ENCODE measurements at places on chromosomes 7 and 10.

- DNase-seq: no peak
Measured at GRCh38 chr7:71220210-71220695, 88.3 kb downstream of the GALNT17 start.

DNA sequence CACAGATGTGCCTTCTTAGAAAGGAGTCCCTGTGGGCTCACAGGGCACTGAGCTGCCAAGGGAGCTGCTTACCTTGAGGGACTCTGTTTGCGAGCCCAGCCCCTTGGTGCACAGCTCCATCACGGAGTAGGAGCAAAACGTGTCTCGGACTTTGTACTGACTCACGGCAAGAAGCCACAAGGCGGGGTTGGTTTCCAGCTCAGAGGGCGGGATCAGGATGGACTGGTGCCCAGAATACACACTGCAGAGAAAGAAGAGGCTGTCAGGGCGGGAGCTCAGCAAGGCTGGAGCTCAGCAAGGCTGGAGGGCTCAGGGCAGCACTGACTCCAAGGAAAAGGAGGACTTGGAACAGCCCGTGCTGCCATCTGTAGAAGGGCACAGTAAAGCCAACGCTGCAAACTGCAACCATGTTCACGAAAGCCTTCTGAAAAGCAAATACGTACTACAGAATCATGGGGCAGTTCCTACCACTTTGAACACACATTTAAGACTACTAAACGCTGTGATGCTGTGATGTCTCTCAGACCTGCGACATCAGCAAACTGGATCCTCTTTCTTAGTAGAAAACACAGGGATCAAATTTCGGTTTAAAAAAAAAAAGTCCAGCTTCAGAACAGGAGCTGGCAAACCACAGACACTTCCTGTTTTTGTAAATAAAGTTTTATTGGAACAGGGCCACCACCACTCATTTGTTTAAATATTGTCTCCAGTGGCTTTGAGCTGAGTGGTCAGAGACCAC, 194.3 kb downstream of the ZMYND11 start:
- peak; percentile 92 for DNase-seq

- no peak for DNase-seq
Measured at GRCh38 chr10:98128802-98129201, 5.7 kb upstream of the R3HCC1L start.

DNA sequence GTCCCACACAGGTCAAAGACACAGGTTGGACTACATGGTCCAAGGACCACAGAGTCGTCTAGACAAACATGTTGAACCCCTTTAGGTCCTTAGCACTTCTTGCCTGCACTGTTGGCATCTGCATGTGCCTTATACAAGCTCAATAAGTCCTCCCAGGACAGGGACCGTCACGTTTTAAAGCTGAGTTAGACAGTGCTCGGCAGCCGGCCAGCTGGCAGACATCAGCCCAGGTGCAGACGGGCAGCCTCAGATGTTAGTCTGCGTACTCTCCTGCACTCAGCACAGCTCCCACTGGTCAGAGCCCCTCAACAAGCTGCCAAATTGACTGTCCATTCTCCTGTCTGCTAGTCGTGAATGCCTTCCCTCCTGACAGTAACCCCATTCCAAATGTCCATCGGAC, 34.9 kb downstream of the PARP12 start:
- DNase-seq: no peak

GRCh38 chr10:118746246-118746645, 8.5 kb downstream of the CACUL1 start:
- DNase-seq: no peak

GRCh38 chr7:157291404-157292080, 45.3 kb upstream of the DNAJB6 start:
- no peak for DNase-seq

DNA sequence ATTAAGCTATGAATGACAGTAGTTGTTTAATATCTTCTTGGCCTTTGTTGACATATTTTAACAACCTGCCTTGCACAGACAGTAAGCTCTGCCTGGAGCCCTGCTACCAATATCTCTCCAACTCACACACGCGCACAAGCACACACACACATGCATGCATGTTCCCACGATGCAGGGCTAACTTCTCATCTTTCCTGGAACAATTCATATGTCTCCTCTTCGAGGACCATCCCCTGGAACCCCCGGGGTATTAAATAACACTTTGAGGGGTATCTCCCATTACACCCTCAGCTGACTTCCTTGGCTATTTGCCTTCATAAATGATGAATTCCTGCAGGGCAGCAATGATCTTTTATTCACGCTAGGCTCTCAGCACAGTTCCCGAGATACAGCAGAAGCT, 258.0 kb downstream of the TRIL start:
- no peak for DNase-seq

DNA sequence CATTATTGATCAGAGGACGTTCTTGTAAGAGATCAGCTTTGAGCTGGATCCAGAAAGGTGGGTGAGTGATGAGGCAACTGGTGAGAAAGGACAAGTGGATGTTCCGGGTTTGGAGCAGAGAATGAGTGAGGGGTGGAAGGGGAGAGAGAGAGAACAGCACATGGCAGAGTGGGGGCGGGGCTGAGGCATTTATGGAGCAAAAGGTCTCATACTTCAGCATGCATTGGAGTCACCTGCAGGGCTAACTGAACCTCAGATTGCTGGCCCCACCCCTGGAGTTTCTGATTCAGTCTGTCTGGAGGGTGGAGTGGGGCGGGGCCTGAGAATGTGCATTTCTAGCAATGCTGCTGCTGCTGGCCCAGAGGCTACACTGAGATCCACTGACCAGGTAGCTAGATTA, 71.2 kb downstream of the GOLGA7B start:
- no peak for DNase-seq

DNA sequence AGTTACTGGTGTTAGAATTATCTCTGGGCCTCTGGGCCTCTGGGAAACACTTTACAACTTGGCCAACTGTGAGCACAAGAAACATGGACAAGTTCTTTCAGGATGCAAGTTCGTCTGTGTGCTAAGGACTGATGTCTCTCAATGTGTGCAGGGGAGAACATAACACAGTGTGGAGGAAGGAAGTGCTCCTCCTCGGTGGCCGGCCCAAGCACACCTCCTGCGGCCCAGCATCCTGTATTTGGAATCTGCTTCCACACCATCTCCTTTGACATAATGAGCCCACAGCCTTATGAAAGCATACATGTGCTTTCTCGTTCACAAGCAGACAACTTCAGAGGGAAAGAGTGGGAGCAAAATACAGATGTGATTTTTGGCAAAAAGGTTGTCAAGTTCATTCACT, 59.0 kb downstream of the MTPN start:
- no peak for DNase-seq

DNA sequence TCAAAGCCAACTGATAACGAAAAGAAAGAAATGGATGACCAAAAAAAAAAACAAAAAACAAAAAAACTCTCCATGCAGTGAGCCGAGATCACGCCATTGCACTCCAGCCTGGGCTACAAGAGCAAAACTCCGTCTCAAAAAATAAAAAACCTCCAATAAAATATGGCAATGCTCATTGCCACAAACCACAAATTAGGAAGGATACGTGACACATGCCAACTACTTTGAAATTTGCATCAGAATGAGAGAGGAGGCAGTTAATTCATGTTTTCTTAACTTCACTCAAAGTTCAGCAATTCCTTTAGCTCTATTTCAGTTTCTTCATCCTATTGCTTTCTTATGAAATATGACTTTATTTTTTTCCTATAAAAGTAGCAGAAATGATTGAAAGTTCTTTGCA, 398.1 kb upstream of the C7orf33 start:
- no peak for DNase-seq

- DNase-seq: no peak
Measured at GRCh38 chr7:149621776-149622175, 124.2 kb upstream of the ZNF746 start.

DNA sequence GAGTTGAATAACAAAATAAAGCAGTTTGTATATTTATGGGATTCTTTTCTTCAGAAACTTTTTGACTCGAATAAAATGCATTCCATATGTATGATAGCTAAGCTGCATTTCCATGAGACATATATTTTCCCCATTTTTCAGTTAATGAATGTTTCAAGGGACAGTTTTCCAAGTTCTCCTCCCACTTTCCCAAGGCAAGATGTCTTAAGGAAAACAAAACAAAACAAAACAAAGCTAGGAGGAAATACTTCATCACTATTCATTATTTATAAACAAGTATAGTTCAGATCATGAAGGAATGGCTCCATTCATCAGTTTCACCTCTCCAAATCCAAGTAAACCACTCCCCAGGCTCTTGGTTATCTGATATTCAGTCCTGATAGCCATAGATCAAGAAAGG, 261.0 kb downstream of the WDR11 start:
- DNase-seq: no peak

- no peak for DNase-seq
Measured at GRCh38 chr7:72101444-72101843, 310.7 kb downstream of the CALN1 start.

DNA sequence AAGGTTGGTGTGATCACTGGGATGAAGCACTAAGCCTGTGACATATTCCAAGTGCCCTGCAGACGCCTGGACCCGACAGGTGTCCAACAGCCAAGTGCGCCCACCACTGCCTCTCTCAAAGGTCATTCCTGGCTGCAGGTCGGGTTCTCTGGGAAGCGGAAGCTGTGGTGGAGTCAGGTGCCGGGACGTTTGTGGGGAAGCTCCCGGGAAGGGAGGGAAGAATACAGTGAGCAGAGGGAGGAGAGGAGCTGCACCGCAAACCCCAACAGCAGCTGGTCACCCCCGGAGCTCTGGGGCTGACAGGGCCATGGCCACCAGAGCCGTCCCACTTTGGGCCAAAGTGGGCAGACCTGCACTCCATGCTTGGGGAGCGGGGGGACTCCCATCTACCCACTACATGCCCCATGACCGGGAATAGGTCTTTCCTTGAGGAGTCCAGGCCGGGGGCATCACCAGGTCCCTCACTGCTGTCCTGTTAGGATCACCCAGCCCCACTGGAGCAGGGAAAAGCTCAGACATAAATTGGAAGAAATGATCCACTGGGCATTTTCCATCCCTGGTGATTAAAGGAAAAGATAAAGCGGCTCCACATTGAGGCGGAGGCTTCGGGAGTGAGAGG, 84.5 kb upstream of the PPP2R2D start:
- no peak for DNase-seq

DNA sequence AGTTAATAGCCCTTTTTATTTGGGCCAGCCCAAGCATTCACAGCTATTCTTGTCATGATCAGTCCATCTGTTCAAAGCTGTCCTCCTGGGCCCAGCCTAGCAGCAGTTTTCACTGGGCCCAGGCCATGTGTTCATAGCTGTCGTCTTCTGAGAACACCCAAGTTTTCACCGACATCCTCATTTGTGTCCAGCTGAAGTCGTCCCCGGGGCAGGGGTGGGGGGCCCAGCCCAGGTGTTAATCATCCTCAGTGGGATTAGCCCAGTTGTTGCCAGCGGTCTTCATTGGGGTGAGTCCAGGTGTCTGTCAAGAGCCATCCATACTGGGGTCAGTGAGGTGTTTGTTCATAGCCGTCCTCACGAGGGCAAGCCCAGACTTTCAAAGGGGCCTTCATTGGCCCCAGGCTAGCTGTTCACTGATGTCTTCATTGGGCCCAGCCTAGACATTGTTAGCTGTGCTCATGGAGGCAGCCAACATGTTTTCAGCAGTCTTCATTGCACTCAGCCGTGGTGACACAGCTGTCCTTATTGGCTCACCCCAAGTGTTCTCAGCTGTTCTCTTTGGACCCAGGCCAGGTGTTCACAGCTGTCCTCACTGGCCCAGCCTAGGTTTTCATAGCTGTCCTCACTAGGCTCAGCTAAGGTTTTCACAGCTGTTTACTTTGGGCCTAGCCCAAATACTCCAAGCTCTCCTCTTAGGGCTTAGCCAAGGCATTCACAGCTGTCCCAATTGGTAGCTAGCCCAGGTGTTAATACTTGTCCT, 10.0 kb downstream of the FRG2B start:
- DNase-seq: no peak

- peak; percentile 74 for DNase-seq
Measured at GRCh38 chr7:144725070-144725469, 110.8 kb downstream of the TPK1 start.

DNA sequence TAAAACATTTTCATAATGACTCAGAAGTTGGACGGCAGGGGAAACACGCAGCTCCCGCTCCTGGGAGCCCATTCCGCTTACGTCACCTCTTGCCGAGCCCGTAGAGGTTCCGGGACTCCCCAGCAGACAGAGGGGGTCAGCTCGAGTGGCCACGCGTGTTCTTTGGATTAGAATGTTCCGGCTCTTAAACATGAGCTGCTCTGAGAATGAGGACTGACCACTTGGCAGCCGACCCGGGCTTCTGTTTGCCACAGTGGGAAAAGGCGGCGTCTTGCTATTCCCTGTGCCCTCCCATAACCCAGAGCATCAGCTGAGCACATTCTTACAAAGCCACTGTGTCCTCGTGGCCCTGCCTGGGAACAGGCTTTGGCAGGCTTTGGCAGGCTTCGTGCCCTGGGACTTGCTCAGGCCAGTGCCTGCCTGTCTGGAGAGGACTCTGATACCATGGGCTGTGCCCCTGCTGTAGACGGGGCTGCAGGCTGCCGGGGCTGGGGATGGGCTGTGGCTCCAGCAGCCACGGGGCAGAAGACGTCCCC, 40.1 kb downstream of the PFKP start:
- peak; percentile 99 for DNase-seq

GRCh38 chr7:120741371-120742042, 116.4 kb downstream of the TSPAN12 start:
- no peak for DNase-seq

GRCh38 chr7:34163956-34164355, 258.6 kb downstream of the BMPER start:
- DNase-seq: no peak

- DNase-seq: peak; percentile 70
Measured at GRCh38 chr10:89389254-89389653, 3.2 kb upstream of the IFIT1 start.

GRCh38 chr7:2023877-2024566, 208.7 kb downstream of the MAD1L1 start:
- DNase-seq: no peak

GRCh38 chr10:17109475-17110207, 20.0 kb downstream of the CUBN start:
- peak; percentile 64 for DNase-seq

DNA sequence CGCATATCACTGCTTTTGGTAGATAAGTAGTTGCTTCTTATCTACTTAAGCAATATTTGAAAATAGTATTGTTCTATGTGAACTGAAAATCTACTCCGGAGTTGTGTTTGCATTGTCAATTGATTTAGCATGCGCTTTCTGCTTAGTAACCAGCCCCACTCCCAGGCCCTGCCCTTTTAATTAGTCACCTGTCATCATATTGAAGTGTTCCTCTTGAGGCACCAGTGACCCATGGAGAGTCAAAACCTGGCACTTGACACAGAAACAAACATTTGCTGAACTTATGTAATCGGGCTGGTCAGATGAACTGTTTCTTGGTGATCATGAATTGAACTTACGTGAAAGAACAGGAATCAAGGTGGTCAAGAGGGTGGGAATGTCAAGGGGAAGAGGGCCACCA, 27.8 kb upstream of the CDHR3 start:
- peak; percentile 8 for DNase-seq

DNA sequence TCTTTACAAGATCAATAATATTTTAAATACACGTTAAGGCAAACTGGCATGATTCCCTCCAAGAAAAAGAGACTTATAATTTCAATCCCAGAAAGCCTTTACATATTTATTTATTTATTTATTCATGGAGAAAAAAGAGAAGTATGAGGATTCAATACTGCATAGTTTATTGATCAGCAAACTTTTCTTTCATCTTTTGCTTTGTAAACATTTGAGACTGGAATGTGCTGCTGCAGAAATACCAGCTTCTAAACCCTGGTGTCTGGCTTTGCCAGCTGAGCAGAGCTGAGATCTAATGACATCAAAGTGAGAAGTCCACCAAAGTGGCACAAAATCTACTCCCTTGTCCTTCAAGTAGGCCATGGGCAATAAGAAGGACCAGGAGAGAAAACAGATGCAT, 93.7 kb upstream of the STK17A start:
- no peak for DNase-seq

Measured in renal cortical epithelial cell (primary cell).